ENCODE measurements at places on chromosomes 5 and 9.

DNA sequence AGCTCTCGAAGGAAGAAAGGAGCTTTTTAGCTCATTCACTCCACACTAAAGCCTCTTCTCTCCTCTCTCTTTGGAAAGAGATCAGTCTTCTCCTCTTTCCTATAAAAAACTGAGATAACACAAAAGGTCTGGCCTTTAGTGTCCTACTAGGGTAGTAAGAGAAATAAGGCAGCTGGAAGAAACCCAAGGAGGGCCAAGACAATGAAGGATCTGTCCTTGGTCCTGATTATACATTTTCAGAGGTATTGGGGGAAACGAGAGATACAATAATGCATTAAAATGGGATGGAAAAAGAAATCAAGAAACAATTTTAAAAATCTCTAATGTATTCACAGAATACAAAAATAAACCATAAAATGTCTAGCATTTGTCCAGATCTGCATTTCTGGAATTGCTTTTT lies 184.0 kb downstream of the SLF1 start:
- DNase-seq = no peak

- no peak for DNase-seq
Observed at GRCh38 chr5:50751064-50751657, 84.7 kb downstream of the PARP8 start.

- no peak for DNase-seq
Observed at GRCh38 chr9:114085387-114085789, 7.3 kb upstream of the AMBP start.

DNA sequence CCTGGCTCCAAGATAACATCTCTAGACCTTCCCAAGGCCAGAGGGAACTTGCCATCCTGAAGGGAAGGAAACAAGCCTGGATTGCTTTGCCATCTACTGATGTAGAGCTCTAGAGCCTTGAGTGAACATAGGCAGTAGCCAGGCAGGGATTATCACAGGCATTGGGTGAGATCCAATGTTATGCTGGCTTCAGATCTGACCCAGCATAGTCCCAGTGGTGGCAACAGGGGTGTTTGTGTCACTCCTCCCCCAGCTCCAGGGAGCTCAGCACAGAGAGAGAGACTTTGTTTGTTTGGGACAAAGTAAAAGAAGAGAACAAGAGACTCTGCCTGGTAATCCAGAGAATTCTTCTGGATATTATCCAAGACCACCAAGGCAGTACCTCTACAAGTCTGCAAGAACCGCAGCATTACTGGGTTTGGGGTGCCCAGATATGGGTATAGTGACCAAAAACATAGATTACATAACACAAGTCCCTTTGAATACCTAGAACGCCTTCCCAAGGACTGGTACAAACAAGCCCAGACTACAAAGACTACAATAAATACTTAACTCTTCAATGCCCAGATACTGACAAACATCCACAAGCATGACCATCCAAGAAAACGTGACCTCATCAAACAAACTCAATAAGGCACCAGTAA lies 137.6 kb upstream of the DAPK1 start:
- DNase-seq = no peak

GRCh38 chr5:34842554-34842953 lies 3.6 kb downstream of the TTC23L start:
- DNase-seq = no peak

GRCh38 chr5:16914108-16914435 lies 22.0 kb downstream of the MYO10 start:
- DNase-seq = no peak

GRCh38 chr9:107438211-107439031 lies 51.1 kb downstream of the KLF4 start:
- no peak for DNase-seq

DNA sequence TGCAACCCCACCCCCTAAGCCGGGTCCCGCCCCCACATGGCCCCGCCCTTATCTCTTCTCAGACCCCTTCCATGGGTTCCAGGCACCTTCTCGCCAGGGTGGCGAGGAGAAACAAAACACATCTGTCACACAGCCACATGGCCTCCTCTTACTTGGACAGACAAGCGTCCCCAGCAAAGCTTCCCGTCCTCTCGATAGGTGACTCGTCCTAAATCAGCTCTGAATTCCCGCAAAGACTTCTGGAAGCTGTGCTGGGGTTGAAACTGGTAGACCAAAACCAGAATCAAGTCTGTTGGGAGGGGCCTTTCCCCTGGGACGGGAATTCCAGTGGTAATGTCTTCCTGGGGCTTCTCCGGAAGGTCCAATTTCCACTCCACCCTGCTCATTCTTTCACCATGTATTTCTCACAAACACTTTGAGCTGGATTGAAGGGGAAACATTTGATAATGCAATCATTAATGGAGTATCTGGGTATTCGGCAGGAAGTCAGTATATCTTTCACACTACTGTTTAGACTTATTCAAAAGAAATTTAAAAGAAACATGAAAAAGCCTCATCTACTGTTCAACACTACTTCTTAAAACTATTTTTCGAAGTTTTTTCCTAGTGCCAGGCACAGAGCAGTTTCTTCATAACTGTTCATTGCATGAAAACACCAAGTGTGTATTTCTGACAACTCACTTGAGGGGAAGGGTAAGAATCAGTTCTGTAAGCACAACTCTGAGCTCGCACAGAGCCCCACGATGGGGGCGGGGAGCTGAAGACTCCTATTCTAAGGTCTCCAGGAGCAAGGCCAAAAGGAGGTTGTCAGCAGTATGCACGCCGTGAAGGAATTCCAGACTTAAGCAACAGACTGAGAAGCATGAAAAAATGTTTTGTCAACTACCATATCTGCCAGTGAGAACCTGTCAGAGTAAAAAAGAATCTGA lies 644 bp upstream of the CTNNAL1 start:
- peak; percentile 47 for DNase-seq

DNA sequence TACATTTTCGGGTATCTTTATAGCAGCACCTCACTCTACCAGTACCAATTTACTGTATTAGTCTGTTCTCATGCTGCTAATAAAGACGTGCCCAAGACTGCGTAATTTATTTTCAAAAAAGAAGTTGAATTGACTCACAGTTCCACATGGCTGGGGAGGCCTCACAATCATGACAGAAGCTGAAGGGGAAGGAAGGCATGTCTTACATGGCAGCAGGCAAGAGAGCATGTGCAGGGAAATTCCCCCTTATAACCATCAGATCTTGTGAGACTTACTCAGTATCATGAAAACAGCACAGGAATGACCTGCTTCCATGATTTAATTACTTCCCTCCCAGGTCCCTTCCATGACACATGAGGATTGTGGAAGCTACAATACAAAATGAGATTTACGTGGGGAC lies 602.6 kb upstream of the DAB2 start:
- no peak for DNase-seq

DNA sequence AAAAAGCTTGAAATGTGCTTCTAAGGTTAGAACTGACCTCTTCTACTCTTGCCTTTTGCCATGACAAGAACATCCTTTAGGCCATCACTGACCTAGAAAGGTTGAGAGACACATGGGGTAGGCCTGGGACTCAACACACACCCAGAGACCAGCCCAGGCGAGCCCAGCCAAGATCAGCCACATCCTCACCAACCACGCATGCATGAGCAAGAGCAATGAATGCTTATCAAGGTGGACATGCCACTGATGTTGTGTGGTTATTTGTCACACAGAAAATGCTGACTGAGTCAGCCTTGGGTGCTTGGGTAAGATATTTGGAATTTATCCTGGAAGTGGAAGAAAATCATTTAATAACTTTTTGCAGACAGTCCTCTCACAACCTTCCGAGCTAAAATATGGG lies 39.4 kb downstream of the SMIM23 start:
- no peak for DNase-seq

DNA sequence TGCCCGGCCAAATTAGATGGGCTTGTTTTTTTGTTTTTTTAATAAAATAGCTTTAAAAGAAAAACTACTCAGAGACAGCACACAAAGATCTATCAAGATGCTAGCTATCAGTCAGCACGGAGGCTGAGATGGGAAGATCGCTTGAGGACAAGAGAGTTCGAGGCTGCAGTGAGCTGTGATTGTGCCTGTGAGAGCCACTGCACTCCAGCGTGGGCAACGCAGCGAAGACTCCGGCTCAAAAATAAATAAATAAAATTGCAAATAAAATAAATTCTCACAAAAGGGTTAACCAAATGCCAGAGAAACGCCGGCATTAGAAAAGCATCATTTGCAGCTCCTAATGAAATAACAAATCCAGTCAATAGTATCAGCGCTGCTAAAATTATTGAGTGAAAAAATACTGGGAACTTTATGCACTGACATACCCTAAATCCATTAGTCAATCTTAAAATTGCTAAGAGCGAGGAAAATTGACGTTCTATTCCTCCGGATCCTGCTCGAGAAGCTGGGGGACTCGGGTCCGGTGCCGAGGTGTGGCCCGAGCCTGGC lies 681 bp downstream of the CPLANE1 start:
- DNase-seq = no peak

GRCh38 chr5:17799521-17799920 lies 165.3 kb downstream of the TAF11L14 start:
- DNase-seq = no peak

DNA sequence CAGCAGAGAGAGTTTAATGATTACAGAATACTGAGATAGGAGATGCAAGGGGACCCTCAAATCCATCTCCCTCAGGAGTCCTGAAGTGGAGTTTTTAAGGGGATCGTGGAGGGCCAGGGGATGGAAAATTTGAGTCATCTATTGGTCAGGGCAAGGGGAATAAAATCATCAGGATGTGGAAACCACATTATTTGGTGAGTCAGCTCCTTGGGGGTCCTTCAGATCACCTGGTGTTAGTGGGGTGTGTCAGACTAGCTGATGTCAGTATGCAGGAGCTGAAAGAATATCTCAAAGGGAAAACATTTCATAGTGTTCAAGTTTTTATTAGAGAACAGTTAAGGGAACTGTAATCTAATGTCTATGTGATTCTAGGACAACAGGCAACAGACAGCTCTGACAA lies 183.0 kb upstream of the FTMT start:
- DNase-seq = no peak

DNA sequence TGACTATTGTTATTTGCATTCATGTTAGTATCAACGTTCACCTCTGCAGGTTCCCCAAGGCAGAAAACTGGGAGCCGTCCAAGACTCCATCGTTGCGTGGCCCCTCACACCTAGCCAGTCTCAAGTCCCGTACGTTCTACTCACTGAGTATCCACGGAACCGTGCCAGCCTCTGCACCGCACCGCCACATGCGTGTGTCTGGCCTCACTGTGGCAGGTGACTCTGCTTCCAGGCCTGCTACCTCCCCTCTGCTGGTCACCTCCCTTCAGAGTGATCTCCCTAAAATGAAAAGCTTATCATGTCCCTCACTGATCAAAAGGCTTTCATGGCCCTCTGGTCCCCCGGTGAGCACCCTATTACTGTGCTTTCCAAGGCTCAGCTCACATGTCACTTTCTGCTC lies 108.1 kb downstream of the GABBR2 start:
- DNase-seq = no peak

DNA sequence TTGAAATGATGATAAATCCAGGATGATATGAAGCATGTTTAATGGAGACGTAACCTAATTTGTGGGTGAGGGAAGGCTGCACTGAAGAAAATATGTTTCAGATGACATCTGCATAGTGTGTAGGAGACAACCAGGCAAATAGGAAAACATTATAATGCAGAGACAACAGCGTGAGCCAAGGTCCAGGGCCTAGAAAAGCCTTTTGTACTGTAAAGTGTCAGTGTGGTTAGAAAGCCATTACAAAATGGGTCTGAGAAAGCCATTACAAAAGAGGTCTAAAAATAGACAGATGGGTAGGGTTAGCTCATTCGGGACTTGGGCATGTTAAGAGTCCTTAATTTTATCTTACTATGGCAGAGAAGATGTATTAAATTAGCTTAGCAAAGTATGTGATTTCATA lies 14.9 kb upstream of the GABRG2 start:
- no peak for DNase-seq

DNA sequence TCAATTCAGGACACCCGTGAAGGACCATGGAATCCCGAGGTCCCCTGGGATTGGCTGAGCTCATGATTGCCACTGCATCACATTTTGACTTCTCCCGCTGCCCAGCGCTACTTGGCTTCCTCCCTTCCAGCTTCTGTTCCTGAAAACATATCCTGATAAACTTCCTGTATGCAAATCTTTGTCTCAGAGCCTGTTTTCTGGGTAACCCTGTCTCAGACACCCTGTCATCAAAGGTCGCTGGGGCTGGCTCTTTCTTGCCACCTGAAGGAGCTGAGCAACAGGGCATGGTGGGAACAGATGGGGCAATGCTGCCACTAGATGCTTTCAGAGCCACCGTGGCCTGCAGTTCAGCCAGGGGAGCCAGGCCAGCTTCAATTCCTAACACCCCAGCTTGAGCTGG lies 154.3 kb upstream of the TBC1D2 start:
- DNase-seq = no peak

DNA sequence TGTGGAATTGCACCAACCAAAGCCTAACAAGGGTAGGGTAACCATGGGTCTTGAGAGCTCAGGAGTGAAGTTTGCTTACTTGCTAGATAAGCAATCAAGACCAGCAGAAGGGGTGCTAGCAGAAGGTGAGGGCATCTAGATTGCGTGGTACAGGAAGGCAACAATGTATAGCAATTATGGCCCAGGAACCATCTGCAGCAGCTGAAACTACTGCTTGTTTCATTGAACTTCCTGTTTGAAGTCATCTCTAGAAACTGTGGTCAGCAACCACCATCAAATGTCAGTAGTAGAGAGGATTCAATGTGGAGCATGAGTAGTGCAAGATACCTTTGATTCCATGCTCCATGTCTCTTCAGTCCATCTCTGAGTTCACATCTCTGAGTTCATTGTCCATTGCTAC lies 462.1 kb upstream of the GRAMD2B start:
- no peak for DNase-seq

DNA sequence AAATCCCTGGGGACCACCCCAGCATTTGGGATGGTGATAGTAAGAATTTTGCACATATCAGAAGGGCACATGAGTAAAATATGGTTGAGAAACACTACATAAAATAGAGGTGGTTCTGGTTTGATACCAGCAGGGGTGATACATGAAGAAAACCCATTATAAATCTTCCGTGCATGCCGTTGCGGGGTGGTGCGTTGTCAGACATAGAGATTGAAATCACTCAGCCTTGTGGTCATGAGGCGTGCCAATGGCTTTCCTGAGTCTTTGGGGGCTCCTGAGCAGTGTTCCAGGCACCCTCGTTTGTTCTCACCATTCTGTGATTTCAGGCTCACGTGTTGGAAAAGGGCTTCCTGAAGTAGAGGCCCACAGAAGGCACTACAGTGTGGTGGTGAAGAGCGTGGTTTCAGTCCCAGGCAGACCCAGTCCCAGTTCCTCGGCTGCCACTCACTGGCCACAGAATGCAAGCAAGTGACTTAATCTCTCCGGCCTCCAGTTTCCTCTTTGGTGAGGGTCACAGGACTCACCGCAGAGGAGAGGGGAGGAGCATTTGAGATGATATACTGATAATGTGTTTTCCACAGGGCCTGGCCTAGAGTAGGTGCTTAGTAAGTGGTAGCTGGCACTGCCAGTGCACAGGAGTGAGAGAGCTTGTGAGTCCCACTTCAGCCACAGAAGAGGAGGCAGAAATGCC lies 20.5 kb upstream of the GLRX start:
- DNase-seq = peak; percentile 47

GRCh38 chr5:54794135-54794975 lies 191.0 kb downstream of the ESM1 start:
- peak; percentile 36 for DNase-seq
